ENCODE measurements at places on chromosomes 13 and 19.

- peak; percentile 97 for DNase-seq
These were observed 37.3 kb downstream of the NFIC start for GRCh38 chr19:3403489-3404323.

DNA sequence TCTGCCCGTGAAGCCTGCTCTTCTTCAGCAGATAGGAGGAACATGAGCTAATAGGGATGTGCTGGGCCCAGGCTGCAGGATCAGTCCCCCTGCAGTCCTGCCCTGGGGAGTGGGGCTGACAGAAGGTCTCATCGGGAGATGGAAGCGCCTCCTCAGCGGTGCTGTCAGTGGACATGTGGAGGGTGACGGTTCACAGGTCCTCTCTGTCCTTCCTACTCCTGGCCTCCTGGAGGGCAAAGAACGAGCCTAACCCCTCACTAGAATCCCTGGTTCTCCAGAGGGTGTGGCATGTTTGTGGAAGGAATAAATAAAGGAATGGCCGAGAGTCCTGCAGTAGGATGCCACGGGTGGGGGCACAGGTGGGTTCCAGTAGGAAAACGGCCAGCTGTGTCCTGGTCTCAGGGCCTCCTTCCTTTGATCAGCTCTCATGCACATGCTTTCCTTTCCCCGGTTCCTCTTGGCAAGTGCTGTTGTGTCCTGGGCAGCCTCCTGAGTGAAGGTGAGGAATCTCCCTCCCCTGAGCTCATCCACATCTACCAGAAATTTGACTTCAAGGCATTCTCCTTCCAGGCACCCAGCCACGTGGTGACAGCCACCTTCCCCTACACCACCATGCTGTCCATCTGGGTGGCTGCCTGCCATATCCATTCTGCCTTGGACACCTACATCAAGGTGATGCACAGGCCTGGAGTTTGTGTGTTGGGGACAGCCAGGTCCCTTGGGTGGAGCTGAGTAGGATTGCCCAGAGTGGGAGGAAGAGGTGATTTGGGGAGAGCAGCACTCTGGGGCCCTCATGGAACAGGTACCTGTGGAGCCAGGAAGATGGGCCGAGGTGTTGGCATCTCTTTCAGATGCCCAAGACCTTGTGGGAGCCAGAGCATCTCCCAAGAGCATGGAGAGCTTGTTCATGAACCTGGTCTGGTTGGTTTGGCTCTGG, 28.6 kb upstream of the ZNF492 start:
- no peak for DNase-seq

DNA sequence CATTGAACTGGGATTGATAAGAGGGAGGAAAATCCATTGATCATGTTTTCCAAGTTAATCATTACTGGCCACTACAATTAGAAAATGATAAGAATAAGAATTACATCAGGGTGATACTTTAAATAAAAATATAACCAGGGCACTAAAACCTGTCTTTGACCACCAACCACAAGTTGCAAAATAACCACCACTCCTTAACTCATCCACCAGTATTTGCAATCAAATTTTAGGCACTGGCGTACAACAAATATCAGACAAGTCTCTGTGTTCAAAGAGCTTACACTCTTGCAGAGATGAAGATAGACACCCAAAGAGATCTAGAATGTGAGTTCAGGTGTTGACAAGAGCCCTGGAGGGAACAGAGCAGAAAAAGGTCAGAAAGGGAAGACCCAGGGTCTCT, 514 bp downstream of the CEACAM3 start:
- no peak for DNase-seq

DNA sequence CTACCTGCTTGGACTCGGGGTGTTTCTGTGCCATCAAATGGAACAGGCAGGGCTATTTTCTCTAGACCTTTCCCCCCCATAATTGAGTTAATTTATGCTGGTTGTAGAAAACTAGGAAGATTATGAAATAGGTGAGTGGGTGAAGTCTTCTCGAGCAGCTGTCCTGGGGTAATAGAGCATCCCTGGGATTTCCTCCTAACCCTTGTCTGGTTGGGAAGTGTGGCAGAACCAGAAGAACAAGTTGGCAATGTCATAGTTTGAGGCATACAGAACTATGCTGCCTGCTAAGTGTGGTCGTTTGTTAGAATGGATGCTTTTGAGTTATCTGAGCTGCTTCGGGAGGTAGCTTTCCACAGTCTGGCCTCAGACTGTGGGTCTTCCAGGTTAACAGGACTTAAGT, 3.7 kb downstream of the GATAD2A start:
- DNase-seq = no peak

GRCh38 chr13:99276706-99277105, 18.5 kb upstream of the GPR18 start:
- DNase-seq = no peak

GRCh38 chr19:49614096-49614833, 23.3 kb downstream of the PRR12 start:
- DNase-seq = peak; percentile 91

GRCh38 chr13:114082849-114083645, 49.4 kb downstream of the RASA3 start:
- no peak for DNase-seq

DNA sequence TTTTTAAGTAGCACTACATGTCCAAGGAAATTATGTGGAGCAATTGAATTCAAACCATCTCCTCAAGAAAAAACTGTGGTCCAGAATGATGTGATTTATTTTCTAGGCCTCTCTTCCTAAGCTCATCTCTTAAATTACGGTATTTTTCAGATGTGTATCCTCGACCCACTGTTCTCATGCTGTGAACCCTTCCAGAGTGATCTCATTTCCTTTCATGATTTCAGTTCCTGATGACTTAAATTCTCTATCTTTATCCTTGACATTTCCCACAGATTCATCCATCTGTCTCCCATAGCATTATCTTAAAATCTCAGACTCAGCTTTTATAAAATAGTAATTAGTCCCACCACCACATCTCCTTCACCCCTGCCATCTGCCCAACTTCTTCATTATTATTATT, 117.6 kb upstream of the SPRY2 start:
- DNase-seq = no peak

- no peak for DNase-seq
These were observed 29.2 kb downstream of the ZNF701 start for GRCh38 chr19:52599241-52599640.

GRCh38 chr13:113518076-113518803, 27.7 kb upstream of the DCUN1D2 start:
- no peak for DNase-seq

DNA sequence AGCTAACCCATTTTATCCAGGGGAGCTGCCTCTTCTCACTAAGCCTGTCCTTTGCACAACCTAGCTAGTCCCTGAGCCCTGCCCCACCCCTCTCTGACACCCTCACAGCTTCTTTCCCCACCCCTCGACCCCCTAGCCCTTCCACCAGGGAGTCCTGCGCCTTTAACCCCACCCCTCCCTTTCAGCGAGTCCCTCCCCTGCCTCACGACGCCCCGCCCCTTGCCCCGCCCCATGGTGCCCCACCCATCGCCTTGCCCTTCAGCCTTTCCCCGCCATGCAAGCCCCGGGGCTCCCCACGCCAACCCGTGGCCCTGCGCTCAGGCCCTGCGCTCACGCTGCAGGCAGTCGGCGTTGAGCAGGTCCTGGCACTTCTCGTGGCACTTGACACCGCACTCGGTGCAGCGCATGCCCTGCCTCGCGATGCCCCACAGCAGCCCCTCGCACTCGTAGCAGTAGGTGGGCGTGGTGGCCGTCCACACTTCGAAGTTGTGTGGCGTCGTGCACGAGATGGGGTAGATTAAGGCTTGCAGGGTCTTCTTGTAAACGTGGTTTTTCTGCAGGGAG, 40.0 kb downstream of the UNC13A start:
- DNase-seq = no peak

DNA sequence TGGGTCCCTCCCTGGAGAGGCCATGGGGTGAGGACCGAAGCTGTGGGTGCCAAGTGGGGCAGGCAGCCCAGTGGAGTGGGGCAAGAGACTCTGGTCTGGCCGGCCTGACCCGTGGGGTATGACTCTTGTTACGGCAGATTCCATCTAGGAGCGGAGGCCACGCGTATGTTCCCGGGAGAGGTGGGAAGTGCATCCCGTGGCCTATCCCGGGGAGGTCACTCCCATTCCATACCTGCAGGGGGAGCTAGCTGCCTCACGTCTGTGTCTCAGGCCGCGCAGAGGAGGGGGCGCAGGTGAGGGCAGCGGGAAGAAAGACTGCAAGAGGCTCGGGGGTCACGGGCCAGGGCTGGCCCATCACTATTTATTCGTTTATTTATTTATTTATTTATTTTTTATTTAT, 4.9 kb downstream of the CSNK1G2 start:
- DNase-seq = peak; percentile 44

GRCh38 chr13:102912599-102912998, 66.8 kb downstream of the ERCC5 start:
- no peak for DNase-seq

GRCh38 chr19:47284324-47284899, 9.7 kb downstream of the INAFM1 start:
- DNase-seq = peak; percentile 65

- DNase-seq = peak; percentile 64
These were observed 21.1 kb downstream of the ARL11 start for GRCh38 chr13:49649244-49649962.

GRCh38 chr19:3798137-3798536, 12.0 kb upstream of the MATK start:
- DNase-seq = no peak

DNA sequence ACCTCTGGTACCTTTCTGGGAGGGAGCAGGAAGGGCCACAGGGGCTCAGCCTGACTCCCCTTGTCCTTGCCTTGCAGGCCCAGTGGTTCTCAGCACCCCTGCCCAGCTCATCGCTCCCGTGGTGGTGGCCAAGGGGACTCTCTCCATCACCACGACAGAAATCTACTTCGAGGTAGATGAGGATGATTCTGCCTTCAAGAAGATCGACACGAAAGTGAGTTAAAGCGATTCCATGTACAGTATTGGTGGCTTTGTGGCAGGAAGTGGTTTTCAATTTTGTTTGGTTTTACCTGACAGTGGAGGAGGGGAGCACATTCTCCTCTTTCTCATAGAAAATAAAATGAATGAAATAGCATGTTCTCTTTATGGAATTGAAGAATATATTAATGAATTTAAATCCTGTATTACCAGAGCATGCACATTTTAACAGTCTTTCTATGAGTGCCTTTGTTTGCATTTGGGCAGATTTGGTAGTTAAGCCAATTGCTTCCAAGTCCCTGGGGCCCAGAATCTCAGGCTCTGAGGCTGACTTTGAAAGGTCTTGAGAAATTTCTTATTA, 4.1 kb downstream of the MAB21L1 start:
- DNase-seq = no peak

DNA sequence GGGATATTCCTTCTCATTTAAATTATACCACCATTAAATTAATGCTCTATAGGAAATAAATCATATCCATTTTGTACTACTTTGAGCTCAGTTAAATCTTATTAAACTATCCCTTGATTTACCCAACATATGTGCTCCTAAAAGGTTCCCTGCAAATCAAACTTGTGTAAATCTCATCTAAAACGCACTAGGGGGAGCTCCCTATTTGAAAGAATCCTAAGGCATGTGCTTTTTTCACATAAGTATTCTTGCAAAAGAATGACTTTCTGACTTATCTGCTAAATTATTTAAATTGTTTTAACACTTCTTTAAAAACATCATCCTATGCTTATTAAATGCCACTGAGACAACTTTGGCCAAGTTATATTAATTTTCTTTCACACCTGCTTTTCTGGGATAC, 7.9 kb downstream of the INTS6 start:
- peak; percentile 61 for DNase-seq

DNA sequence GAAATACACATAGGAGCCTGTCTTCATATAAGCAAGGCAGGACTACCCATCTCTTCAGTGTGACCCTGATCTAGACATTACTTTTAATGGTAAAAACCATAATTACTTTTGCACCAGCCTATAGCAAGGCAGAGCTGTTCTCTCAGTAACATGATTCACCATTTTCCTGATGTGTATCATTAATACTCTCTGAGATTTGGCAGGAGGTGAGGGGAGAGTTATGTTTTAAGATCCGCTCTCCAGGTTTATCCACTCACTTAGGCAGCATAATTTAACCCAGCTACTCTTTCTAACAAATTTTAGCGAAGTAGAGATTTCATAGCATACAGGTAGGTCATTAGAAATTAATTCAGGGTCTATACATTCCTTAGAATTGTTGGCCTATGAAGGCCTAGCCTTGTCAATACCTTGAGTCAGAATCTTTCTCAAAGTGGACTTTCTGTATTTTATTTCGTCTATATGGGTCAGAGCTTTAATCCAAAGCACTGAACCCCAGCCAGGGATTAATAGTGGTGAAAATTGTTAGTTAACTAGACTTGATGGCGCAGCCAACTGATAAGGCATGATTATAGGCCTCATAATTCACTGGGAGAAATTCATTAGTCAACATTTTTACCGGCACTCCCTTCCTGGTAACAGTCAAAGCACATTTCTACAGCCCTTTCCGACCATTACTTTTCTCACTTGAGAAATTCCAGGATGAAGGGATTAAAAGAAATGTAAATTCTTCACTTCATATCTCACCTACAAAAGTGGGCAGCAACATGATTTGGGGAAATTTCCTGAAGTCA, 955.1 kb downstream of the DIAPH3 start:
- DNase-seq = no peak

- no peak for DNase-seq
These were observed at the start of gene LGALS13 for GRCh38 chr19:39602224-39602623. TSS of gene LGALS13 (plus strand) at chr19:39602524. CDS start at chr19:39602569, 45 bp downstream.

- DNase-seq = peak; percentile 18
These were observed 4.6 kb downstream of the CADM4 start for GRCh38 chr19:43634872-43635560.

DNA sequence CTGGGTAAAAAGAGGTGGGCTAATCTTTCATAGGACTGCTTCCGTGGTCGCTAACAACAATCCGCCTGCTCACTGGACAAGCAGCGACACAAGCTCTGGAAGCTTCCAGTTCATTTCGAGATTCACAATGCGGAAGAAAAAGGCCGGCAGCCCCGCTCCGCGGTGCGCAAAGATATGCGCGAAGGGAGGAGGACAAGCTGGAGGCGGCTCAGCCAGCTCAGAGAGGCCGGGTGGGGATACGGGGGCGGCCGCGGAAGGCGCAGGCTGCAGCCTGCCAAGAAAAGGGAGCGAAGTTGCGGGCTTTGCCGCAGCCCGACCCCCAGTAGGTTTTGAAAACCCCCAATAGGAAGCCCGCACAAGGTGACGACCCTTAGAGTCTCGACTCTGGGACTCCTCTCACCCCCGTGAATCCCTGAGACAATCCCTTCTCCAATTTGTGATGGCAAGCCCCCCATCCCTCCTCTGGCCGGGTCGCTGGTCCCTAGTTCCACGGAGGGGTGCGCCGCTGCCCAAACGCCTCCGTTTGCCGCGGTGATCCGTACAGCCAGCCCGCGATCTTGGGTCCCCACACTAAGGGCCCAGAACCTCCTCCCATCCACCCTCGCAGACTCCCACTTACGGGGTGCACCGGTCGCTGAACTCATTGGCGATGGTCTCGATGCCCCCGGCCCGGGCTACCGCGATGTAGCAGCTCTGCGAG, 697 bp downstream of the HSPH1 start:
- DNase-seq = peak; percentile 83

- DNase-seq = no peak
These were observed 5.9 kb downstream of the LSM14A start for GRCh38 chr19:34178274-34178610.

GRCh38 chr13:49733181-49733951, 42.1 kb upstream of the EBPL start:
- DNase-seq = no peak
